ENCODE measurements at places on chromosomes 11 and 22.
A peak's percentile ranks its signal among the peaks of the same experiment; 100 is the strongest.

DNA sequence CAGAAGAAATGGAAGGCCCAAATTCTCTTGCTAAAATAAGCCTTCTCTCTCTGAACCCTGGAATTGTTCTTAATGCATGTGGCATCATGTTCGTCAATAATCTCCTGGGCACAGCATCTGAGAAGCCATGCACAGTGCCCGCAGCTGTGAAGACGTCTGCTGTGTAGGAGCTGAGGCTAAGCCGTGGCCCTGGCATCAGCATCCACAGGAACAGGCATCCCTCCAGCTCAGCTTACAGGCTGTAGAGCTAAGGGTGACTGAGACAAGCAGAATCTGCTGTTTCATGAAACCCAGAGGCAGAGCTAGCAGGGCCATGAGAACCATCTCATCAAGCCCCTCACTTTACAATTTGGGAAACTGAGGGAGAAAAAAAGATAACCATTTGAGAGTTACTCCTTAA is 60.6 kb downstream of the SEZ6L start:
- DNase-seq = no peak

DNA sequence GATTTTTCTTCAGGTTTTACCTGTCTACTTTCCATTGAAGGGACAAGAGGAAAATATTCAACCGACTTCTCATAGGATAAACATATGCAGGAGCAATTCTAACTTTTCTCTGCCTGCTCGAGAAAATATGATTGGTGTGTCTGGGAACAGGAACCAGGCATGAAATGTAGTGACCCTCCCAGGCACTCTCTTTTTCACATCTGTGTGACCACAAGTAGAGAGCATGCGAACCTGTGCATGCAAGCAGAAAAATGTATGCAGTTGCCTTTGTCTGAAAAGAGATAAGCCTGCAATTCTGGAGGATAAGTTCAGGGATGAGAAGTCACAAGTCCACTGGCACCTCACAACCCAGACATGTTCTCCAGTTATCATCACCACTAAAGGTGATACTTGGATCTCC is 583.5 kb upstream of the FAT3 start:
- no peak for DNase-seq

GRCh38 chr22:37320726-37321677 is 38.7 kb downstream of the CYTH4 start:
- peak; percentile 41 for DNase-seq

- no peak for DNase-seq
Measured at GRCh38 chr11:95641495-95641894, 148.1 kb downstream of the FAM76B start.

- DNase-seq = no peak
Measured at GRCh38 chr11:45280449-45280848, 5.7 kb downstream of the SYT13 start.

- DNase-seq = peak; percentile 95
Measured at GRCh38 chr22:38218661-38219622, 17.1 kb downstream of the MAFF start.

DNA sequence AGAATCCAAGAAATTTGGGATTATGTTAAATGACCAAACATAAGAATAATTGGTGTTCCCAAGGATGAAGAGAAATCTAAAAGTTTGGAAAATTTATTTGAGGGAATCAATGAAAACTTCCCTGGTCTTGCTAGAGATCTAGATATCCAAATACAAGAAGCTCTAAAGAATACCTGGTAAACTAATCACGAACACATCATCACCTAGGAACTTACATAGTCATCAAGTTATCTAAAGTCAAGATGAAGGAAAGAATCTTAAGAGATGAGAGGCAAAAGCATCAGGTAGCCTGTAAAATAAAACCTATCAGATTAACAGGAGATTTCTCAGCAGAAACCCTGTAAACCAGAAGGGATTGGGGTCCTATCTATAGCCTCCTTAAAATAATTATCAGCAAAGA is 46.9 kb downstream of the GAS2 start:
- DNase-seq = no peak

- peak; percentile 22 for DNase-seq
Measured at GRCh38 chr11:103528596-103528995, 419.4 kb downstream of the DYNC2H1 start.

DNA sequence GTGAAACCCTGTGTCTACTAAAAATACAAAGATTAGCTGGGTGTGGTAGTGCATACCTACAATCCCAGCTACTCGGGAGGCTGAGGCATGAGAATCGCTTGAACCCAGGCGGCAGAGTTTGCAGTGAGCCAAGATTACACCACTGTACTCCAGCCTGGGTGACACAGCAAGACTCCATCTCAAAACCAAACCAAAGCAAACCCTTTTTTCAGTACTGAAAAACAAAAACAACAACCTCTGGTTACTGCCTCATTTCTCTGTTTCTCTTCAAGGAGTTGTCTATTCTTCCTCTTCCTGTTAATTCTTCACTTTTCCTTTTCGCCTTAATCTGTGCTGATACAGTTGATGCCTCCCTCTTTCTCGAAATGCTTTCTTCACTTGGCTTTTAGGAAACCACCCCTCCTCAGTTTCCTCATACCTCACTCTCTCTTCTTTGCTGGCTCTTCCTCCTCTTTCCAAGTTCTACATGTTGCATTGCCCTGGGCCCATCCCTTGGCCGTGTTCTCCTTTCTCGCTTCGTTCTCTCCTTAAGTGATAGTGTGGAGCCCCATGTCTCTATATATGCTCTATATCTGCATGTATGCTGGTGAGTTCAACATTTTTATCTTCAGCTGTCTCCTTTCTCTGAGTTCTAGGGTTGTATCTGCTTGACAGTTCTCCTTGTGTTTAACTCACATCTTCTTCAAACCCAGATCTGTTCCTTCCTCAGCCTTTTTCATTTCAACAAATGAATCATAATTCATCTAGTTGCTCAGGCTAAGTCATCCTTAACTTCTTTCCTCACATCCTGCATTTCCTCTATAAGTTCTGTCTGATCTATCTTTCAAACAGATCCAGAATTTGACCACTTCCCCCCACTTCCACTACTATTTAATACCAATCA is 37.1 kb downstream of the NUCB2 start:
- peak; percentile 1 for DNase-seq

- no peak for DNase-seq
Measured at GRCh38 chr11:120911943-120912342, 112.0 kb upstream of the TBCEL start.

DNA sequence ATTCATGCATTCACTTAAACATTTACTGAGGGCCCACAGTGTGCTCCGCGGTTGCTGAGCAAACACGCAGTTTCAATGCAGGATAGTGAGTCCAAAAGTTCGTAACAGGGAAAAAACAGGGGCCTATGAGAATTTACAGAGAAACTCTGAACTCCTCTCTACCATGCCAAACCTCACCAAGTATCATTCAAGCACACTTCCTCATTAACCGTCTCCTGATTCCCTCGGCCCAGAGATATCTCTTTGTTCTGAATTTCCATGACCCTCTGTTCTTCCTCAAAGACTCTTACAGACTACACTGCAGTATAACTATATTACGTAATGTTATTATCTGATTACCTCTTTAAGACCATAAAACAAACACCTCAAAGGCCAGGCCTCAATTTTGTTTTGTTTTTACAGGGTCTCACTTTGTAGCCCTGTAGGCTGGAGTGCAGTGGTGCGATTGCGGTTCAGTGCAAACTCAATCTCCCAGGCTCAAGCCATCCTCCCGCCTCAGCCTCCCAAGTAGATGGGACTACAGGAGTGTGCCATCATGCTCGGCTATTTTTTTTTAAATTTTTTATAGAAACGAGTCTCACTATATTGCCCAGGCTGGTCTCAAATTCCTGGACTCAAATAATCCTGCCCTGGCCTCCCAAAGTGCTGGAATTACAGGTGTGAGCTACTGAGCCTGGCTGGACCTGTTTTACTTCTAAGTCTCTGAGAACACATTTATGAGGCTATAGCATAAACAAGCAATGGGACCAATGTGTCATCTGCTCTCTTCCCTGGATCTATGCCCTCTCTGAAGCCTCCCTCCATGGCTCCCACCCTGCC is 3.6 kb downstream of the HPS4 start:
- no peak for DNase-seq

- peak; percentile 73 for DNase-seq
Measured at GRCh38 chr11:66856496-66857233, at the start of gene LRFN4. LRFN4 (plus strand) TSS chr11:66857064; CDS start chr11:66857745, 681 bp downstream.

GRCh38 chr11:33942954-33943353 is 51.1 kb upstream of the LMO2 start:
- DNase-seq = peak; percentile 24

DNA sequence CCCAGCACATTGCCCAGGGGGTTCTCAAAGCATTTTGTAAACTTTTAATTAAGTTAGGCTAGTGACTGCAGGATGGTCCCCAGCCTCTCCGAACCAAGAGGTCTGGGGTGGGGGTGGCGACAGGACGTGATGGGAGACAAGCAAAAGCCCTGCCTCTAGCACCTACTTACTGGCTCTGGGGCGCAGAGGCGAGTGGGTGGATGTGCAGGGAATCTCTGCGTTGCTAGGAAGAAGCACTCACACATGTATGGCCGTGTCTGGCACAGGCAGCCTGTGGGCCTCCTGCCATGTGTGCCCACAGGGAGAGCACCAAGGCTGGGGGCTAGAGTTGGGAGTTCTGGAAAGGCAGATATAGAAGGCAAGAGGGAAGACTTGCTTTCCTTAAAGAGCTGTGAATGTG is 6.3 kb downstream of the OPCML start:
- no peak for DNase-seq

DNA sequence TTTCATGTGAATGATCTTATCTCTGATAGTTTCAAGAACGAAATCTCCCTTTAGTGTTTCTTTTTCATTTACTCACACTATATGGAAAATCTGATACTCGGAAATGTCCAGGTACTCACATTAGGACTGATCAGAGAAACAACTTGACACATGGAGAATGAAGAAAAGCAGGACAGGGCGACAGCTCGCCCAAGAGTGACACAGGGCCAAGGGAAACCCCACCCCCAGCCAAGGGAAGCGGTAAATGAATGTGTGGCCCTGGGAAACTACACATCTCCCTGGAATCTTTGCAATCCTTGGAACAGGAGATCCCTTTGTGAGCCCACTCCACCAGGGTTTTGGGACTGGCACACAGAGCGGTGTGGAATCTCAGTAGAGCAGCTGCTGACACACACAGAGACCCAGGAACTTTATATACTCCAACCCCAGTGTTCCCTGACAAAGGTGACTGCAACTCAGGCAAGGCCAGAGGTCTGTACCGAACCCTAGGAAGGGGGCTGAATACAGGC is 303.7 kb upstream of the ARHGAP42 start:
- no peak for DNase-seq

DNA sequence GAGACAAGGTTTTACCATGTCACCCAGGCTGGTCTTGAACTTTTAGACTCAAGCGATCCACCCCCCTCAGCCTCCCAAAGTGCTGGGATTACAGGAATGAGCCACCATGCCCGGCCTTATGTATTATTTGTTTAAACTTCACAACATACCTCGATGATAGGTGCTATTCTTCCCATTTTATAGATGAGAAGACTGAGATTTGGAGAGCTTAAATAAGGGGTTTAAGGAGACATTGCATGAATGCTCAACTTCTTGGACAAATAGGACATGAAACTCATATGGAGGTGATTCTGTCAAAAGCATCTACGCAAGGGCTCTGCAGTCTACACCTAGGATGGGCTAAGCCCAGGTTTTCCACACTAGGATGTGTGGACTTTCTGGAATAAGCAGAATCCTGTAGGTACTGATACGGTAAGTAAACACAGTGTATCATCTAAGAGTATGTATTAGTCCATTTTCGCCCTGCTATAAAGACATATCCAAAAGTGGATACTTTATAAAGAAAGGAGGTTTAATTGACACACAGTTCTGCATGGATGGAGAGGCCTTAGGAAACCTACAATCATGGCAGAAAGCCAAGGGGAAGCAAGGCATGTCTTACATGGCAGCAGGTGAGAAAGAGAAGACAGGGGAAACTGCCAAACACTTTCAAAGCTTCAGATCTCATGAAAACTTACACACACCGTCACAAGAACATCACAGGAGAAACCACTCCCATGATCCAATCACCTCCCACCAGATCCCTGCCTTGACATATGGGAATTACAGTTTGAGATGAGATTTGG is 62.8 kb upstream of the CAPRIN1 start:
- DNase-seq = no peak

DNA sequence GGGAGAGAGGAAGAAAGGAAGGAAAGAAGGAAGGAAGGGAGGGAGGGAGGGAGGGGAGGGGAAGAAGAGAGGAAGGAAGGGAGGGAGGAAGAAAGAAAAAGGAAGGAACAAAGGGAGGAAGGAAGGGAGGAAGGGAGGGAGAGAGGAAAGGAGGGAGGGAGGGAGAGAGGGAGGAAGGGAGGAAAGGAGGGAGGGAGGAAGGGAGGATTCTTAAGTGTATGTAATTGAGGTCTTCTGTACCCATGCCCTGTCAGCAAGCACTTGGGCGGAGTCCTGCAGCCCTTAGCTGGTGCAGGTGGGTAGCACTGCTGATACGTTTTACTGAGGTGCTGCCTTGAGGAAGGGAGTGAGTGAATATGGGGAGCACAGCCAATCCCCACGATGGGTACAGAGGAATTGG is 56.9 kb upstream of the RASD2 start:
- no peak for DNase-seq

GRCh38 chr11:37560346-37560745 is 962.3 kb upstream of the RAG2 start:
- no peak for DNase-seq

GRCh38 chr22:28027453-28028448 is 108.7 kb upstream of the PITPNB start:
- DNase-seq = no peak

- DNase-seq = no peak
Measured at GRCh38 chr11:127470306-127470884, 469.8 kb upstream of the KIRREL3 start.

DNA sequence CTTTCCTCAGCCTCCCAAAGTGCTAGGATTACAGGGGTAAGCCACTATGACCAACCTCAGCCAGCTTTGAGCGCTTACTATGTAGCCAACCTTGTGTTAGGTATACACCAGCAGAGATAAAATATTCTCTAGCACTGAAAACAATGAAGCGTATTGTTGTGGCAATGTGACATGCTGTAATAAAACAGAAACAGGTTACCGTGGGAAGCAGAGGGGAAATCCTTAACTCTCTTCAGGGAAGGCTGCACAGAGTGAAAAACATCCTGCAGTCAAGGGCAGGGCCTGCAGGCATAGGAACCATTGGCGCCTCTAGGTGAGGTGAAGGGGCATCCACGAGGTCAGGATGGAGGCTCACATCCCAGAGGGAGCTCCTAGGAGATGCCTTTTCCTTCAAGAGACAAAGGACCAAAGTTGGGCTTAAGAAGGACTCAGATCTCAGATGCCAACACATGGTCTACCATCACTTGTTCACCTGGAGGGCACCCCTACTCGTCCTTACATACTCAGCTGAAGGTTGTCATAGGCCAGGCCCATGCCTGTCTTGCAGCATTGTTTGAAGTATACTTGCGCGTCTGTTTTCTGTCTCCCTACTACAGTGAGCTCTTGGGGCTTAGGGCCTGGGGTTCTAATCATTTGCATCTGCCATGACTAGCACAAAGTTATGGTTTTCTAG is 8.0 kb downstream of the POLD4 start:
- DNase-seq = no peak

Measured in adipocyte (in vitro differentiated cells).